ENCODE measurements at places on chromosomes 16 and 17.

- DNase-seq: no peak
Measured at GRCh38 chr17:52237151-52237550, 78.6 kb upstream of the CA10 start.

DNA sequence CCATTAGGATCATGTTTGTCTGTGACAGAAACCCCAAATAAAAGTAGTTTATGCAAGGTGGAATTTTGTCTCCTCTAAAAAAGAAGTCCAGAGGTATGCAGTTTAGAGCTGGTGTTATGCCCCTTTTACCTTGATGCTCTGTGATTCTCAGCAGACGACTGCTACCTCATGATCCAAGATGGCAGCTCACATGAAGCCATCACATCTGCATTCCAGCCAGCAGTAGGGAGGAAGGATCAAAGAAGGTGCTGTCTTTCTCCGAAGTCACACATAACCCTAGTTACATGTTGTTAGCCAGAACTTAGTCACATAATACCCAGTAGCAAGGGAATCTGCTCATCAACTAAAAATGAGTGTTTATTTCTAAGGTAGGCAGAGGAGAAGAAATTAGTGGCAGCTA lies 135.7 kb upstream of the HS3ST2 start:
- DNase-seq: no peak

- DNase-seq: no peak
Measured at GRCh38 chr17:65193716-65194293, 56.6 kb downstream of the RGS9 start.

- DNase-seq: no peak
Measured at GRCh38 chr17:54771409-54771915, 129.2 kb upstream of the TOM1L1 start.
